ENCODE measurements at places on chromosomes 2 and 18.

DNA sequence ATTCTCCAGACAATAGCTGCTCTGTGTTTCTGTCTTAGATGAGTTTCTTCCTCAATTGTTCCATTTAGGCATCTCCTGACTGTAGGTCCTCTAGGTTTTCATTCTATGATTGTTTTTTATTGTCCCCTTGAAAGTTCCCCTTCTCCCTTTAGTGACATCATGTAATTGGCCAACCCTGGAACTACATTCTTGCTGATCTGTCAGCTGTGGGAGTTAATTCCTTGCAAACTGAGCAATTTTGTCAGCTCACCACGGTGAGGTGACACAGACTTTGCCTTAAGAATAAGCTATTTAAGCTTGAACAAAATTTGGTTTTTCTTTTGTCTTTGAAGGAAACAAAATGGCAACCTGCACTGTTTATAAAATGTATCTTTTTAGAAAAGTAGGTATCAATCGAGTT lies 95.9 kb downstream of the TXNL1 start:
- DNase-seq: no peak

DNA sequence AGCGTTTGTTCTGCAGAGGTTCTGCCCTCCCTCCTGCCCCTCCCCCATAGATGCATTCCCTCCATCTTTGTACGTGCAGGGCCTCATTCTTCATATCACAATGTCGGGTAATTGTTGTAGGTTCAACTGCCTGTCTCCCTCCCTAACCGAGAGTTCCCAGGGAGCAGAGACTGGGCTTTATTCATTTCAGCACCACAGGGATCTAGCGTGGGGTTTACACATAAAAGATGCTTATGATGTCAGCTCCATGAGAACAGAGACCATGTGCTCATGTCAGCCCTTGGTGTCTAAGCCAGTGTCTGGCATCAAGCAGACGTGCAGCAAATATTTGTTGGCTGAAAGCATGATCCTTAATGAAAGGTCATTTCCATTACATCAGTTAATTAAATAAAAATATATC lies 298.9 kb upstream of the TRIB2 start:
- DNase-seq: no peak

- DNase-seq: no peak
Observed at GRCh38 chr2:212898011-212898410, 253.4 kb downstream of the IKZF2 start.

DNA sequence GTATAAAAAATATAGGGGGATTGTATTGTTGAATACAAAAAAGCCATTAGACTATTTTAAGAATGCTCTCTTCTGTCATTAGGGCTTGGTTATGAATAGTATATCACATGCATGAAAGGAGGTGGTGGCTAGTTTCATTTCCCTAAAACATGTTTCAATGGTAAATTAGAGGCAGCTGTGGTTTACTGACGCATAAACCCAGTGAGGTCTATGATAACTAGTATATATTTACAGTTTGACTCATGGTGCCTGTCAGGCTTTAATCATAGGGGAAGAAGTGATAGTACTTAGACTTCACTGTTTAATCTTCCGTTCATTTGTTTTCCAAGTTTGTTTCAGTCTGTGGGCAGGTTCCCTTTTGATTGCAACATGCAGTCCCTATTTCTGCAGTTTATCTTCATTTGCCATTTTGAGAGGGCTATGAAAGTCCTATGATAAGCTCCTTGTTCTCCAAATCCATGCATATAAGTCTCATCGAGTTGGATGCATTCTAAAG lies 55.1 kb upstream of the MAP4K3 start:
- no peak for DNase-seq

GRCh38 chr2:11515490-11515981 lies 18.3 kb upstream of the GREB1 start:
- DNase-seq: no peak

GRCh38 chr2:96142217-96143113 lies 2.8 kb downstream of the DUSP2 start:
- DNase-seq: no peak

DNA sequence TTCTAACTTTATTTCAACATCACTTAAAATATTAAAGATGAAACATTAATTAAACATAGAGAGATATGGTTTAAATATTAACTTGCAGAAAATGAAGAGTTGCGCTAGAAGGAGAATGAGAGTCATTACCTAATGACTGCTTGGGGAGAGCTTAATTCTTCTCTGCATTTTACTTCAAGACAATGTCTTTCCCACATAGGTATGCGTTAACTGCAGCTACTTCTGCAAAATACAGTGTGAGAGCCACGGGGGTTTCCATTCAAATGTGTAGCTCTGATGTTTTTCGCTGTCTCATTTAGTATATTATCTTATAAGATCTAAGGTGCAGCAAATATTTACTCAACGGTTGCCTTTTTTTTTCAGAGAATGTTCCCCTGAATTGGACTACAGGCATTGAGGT lies 126.7 kb downstream of the TMX3 start:
- DNase-seq: no peak

DNA sequence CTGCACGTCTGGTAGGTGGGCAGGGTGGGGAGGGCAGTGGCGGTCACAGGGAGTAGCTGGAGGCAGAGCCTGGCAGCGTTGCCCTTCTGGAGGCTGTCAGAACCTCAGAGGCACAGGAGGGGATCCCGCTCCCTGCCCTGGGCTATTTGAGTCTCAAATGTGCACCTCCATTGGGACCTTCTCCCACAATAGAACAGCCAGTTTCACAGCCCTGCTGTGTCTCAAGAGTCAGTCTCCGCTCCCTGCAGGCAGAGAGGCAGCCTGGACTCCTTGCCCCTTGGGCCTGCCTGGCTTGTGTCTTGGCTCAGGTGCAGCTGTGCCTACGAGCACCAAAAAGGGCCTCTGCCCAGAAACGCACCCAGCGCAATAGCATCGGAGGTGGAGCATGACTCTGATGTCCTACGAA lies 57.4 kb downstream of the FAM168B start:
- no peak for DNase-seq

- no peak for DNase-seq
Observed at GRCh38 chr2:238479847-238480246, 53.1 kb downstream of the ASB1 start.

GRCh38 chr18:73707035-73707434 lies 440.6 kb downstream of the FBXO15 start:
- DNase-seq: no peak

DNA sequence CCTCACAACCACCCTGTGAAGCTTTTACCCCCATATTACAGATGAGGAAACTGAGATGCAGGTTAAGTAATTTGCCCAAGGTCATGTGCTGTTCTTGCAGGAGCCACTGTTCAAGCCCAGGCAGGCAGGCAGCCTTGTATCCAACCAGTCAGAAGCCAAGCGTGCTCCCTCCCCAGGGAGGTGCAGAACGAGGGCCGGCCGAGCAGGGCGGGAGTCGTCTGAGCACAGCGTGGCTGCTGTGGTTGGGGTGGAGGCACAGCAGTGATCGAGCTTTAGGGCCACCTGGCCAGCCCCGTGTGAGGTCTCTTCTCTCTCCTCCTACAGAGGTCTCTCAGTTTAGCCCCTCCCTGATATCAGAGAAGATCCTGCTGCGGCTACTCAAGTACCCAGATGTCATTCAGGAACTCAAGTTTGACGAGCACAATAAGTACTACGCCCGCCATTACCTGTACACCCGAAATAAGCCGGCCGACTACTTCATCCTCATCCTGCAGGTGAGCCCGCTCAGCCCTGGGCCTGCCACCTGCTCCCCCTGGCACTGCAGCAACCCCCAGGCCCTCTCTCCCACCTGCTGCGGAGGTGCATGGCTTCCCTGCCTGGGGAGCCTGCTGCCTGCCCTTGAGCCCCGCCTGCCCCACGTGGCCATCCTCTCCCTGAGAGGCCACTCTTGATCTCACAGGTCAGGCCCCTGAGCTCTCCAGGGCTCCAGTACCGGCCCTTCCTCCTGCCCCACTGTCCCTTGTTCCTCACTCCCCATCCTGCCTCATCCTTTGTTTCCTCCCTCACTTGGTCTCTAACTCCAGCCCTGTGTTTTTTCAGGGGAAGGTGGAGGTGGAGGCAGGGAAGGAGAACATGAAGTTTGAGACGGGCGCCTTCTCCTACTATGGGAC lies 17.1 kb upstream of the CNNM3 start:
- no peak for DNase-seq

DNA sequence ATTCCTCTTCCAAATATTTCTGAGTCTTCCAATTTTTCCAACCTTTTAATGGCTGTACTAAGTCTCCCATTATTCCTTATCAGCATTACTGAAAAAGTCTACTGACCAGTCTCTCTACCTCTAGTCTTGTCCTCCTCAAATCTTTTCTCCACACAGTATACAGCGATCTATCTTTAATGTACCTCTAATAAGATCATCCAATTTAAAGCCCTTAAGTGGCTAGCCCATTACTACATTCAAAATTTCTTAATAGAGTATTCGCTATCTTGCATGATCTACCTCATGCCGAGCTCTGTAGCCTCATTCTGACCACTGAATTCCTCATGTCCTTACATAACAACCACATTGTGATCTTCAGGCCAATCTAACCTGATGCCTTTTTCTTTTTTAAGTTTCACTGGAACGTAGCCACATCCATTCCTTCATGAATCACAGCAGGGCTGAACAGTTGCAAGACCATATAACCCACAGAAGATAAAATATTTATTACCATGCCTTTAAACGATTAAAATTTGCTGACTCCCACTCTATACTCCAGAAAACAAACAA lies 57.9 kb downstream of the SLC66A3 start:
- DNase-seq: no peak

- no peak for DNase-seq
Observed at GRCh38 chr2:42792087-42792582, 248 bp downstream of the HAAO start.

DNA sequence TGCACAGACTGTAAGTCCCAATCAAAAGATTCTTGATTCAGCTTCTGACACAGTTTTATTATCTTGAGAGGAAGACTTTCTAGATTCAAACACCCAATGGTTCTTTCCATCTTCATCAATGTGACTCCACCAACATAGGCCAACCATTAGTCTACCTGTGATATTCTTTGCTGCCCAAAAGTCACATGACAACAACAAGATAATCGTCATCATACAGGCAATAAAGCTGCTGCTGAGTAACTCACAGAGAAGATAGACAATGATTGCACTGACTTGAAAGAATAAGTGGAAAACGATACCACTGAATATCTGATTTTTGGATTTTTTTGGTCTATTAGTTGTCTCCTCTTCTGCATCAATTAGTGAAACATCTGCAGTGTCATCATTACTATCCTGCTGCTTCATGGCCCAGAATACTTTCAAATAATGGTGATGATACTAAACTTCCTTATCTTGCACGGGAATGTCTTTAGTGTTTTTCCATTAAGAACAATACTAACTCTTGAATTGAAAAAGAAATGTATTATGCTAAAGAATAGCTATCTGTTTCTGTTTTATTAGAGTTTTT lies 19.5 kb downstream of the M1AP start:
- no peak for DNase-seq

GRCh38 chr2:181319286-181319685 lies 137.9 kb upstream of the ITGA4 start:
- DNase-seq: no peak

- no peak for DNase-seq
Observed at GRCh38 chr2:74481961-74482800, 617 bp downstream of the CCDC142 start.

- DNase-seq: no peak
Observed at GRCh38 chr2:85850451-85850850, 38.3 kb downstream of the ST3GAL5 start.

DNA sequence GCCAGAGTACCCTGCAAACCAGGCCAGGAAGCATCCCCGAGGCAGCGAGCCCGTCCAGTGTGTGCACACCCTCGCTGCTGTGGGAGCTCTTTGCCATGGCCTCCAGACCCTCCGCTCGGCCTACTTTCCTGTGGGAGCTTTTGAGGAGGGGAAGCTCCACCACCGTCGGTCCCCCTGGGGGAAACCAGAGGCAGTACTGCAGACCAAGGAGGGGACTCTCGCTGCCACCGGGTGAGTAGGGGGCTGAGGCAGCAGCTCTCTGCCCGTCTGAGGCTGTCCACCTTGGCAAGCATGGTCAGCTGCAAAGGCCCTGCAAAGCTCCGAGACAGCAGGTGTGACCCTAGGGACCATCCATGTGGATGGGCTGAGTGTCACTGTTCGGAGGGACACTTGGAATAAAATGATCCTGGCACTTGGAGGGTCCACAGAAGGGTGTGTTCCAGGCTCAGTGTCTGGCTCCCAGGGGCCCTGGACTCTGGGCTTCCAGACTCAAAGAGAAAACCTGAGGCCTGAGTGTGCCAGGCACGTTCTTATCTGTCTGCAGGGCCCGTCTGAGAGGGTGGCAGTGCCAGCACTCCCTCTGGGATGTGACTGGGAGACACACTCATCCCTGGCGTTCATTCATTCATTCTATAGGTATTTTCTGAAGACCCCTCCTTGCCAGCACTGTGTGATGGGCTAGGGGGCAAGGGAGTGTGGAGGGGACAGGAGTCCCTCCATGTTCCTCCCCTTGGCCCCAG lies 282.8 kb upstream of the HS6ST1 start:
- peak; percentile 51 for DNase-seq

GRCh38 chr2:206218796-206219499 lies 55.5 kb upstream of the ZDBF2 start:
- no peak for DNase-seq

DNA sequence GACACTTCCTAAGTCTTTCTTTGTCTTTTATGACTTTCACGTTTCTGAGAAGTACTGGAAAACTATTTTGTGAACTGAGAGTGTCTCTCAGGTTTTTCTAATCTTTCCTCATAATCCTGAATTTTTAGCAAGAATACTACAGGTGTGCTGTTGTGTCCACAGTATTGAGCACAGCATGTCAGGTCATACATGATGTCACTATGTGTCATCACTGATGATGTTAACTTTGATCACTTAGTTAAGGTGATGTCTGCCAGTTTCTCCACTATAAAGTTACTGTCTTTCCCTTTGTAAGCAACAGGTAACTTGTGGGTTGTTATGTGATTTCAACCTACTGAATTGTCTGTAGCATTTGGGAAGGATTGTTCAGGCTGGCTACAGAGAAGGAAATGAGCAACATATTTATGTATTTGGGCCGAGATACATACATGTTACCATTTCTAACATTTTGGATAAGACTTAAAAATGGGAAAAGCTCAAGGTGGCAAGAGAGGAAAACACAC lies 11.1 kb downstream of the MATN3 start:
- no peak for DNase-seq

DNA sequence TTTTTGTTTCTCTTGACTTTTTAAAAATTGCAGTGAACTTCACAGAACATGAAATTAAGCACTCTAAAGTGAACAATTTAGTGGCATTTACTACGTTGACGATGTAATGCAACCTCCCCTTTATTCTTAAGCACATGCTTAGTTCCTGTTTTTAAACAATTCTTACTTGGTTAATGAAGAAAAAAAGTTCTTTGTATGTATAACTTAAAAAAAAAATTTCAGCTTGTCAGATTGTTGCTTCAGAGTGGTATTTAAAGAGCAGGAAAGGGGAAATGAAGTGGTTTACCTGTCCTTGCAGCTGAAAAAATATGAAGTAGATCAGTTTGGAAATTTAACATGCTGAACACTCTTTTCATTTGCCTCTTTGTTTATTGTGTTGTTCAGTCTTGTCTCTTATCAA lies 95.7 kb upstream of the RASGRP3 start:
- DNase-seq: no peak

GRCh38 chr18:35582899-35583558 lies 1.5 kb downstream of the GALNT1 start:
- DNase-seq: no peak

- DNase-seq: no peak
Observed at GRCh38 chr2:17272652-17273525, 245.4 kb downstream of the RAD51AP2 start.

- no peak for DNase-seq
Observed at GRCh38 chr2:196399722-196400691, 228.6 kb upstream of the STK17B start.

- DNase-seq: no peak
Observed at GRCh38 chr2:237134321-237135230, 48.9 kb downstream of the COPS8 start.
